ENCODE measurements at places on chromosomes 7 and 10.

DNA sequence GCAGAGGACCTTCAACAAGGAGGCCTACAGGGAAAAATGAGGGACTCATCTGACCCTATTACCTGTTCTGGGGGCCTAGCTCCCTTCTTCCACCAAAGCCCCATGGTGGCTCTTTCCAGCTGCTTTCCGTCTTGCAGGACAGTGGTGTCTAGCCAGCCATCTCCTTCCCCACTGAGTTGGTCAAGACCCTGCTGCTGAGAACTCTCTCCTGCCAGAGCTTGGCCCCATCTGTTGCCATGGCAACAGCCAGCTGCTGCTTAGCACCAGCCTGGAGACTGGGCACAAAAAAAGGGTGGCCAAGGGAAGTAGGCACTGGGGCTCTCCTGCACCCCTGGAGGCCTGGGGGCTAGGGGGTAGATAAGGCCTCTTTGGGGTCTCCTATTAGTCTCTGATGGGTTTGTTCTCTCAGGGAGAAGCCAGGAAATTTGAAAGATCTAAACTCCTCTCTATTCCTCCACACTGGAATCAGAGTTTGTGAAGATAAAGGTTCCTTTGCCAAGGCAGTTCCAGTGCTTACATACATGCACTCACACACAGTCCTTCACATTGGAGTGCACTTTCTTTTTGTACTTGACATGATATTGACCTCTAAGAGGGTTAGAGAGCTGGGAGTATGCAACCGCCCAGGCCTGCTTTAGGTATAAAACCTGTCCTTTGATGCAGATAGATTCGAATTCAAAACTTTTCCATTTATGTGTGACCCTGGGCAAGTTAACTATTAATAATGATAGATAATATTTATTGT is 15.8 kb downstream of the TSPAN33 start:
- DNase-seq = no peak

- no peak for DNase-seq
Measured at GRCh38 chr10:60594476-60595051, 183.7 kb upstream of the CDK1 start.

GRCh38 chr7:139441961-139442360 is 41.5 kb downstream of the KLRG2 start:
- no peak for DNase-seq

DNA sequence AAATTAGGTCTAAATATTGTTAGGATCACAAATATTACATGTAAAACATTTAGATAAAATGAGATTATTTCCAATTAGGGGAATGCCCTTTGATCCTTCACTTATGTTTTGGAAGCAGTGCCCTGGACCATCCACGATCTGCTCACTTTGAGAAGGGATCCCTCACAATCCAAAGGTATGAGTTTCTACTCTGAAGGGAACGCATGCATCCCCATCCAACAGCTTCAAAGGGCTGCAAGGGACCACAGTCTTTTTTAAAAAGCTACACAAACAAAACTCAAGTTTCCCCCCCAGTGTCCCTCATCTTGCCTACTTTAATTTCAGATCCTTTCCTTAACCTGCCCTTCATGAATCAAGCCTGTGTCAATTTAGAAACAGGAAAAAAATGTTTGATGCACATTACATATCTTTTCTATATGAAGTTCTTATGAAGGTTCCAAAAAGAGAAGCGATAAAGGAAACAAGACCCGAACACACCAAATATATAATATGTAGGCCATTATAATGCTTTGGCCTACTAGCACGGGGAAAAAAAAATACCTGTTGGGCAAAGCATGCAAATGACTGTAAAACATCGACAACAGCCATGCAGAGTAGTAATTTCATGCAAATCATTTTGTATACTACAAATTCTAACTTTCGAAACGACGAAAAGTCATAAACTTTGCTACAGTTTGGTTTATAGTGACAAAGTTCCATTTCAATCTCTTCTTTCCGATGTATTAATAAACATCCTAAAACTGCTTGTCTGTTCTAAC is 2.0 kb downstream of the EIF3A start:
- no peak for DNase-seq

DNA sequence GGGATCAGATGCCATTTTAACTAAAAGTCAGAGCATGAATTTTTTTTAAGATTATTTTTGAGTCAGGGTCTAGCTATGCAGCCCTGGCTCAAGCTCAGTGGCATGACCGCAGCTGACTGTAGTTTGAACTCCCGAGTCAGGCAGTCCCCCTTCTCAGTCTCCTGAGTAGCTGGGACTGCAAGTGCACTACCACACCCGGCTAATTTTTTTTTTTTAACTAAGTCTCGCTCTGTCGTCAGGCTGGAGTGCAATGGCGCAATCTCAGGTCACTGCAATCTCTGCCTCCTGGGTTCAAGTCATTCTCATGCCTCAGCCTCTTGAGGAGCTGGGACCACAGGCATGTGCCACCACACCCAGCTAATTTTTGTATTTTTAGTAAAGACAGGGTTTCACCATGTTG is 7.8 kb downstream of the TAS2R41 start:
- no peak for DNase-seq

Measured in stimulated activated CD8-positive, alpha-beta memory T cell treated with anti-CD3 and anti-CD28 coated beads, Interleukin-2, amount 100 ng/mL, for 1 hour (primary cell).